Parietal lobe (tissue), 2 donors: ENCODE measurements at places on chromosomes 3 and 15. TPM values are rescaled to one million over a fixed set of nuclear protein-coding genes. Genes with fewer than 3 reads are reported as not detected.

Gene BCHE
- 14.1 TPM for total RNA-seq

Gene CCRL2
- total RNA-seq, result 1.9 TPM

Gene NR2E3
- not detected for total RNA-seq

Gene FEZF2
- total RNA-seq, result 19.1 TPM

Gene KBTBD8
- 13.8 TPM for total RNA-seq

Gene GANC
- 21.0 TPM for total RNA-seq
